ENCODE measurements at places on chromosomes 16 and 17.

DNA sequence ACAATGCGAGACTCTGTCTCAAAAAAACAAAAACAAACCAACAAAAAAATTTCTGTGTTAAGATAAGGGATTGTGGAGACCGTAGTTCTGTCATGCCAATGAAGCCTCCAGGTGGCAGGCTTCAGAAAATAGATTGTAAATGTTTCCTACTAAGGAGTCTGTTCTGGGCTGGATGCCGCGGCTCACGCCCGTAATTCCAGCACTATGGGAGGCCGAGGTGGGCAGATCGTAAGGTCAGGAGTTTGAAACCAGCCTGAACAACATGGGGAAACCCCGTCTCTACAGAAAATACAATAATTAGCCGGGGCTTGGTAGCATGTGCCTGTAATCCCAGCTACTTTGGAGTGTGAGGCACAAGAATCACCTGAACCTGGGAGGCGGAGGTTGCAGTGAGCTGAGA lies 4.4 kb upstream of the SNX29 start:
- peak; percentile 38 for DNase-seq

DNA sequence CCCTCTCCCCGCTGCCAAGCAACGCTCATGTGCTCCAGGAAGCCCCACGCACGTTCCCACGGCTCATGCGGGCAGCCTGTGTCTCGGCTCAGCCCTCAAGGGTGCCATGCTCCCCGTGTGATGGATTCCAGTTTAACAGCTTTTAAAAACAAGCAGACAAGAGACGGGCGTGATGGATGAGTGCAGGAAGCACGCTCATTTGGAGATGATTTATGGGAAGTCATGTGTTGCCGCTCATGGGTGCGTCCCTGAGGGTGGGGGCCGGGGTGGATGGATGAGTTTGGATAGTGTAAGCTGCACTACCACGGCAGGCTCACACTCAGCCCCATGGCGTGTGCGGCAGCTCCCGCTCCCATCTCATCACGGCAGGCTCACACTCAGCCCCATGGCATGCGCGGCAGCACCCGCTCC lies 132.8 kb downstream of the RBFOX3 start:
- DNase-seq, result no peak

GRCh38 chr16:50059111-50059510 lies 6.7 kb upstream of the HEATR3 start:
- no peak for DNase-seq

- no peak for DNase-seq
Observed at GRCh38 chr17:39229274-39229913, 3.6 kb upstream of the STAC2 start.

- no peak for DNase-seq
Observed at GRCh38 chr17:47696717-47697642, 3.0 kb downstream of the TBKBP1 start.

DNA sequence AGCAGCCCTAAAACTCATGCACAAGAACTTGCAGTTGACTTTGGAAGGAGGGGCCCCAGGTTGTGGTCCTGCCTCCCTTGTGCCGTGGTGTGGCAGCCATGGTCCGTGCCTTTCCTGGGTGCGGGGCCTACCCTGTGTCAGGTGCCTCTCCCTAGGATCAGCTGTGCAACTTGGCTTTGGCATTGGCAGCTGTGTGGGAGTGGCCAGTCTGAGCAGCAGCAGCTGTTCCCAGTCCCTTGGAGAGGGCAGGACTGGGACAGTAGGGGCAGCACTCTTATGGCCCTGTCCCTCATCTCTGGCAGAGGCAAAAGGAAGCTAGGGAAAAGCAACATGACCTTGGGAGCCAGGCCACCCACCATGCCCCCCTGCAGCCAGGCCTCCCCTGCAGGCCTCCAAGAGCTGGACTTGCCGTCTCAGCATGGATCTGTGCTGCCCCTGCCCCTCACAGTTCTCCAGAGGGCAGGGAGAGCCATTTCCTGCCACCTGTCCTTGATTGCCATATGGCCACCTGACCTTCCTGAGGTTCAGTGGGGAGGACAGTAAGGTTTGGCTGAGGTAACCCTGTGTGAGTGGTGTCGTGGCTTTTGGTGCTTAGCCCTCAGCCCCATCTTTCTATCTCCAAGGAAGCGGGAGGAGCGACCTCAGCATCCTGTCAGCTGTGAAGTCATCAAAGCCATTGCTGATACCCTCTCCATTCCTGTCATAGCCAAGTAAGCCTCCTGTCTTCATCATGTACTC lies 15.5 kb upstream of the NFATC3 start:
- DNase-seq, result no peak

DNA sequence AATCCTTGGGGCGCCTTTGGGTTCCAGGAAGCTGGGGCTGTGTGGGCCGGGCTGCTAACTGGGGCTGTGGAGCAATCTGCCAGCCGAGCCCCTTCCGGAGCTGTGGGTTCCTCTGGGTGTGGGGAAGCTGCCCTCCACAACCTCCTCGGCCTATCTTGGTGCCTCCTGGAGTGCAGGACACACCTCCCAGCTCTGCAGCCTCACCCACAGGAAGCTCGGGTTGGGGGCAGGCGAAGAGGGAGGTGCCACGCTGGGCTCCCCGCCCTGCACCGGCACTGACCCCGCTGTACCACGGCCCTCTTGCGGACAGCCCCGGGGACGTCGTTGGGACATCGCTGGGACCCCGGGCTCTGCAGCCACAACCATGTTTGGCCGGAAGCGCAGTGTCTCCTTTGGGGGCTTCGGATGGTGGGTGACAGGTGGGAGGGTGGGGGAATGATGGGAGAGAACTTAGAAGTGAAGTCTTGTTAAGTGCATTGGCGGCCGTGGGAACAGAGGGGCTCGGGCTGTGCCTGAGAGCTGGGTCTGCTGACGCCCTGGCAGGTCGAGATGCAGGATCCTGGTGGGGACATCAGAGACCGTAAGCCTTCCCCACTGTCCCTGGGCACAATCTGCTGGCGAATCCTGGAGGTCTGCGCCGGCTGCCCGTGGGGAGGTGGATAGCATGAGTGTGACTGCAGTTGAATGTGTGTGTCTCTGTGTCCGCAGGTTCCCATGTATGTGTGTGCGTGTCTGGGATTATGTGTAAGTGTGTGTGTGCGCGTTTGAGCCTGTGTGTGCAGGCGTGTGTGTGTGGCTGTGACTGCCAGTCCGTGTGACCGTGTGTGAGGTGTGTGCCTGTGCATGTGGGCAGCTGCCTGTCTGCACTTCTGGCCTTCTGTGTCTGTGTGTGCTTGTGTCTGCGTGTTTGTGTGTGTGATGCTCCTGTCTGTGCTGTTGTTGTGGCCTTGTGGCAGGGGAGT lies at the start of gene RAP1GAP2:
TSS of gene RAP1GAP2 (plus strand) at position 275 of the 962 bp plus-strand sequence. CDS start at position 365, 90 bp downstream.
- no peak for DNase-seq

DNA sequence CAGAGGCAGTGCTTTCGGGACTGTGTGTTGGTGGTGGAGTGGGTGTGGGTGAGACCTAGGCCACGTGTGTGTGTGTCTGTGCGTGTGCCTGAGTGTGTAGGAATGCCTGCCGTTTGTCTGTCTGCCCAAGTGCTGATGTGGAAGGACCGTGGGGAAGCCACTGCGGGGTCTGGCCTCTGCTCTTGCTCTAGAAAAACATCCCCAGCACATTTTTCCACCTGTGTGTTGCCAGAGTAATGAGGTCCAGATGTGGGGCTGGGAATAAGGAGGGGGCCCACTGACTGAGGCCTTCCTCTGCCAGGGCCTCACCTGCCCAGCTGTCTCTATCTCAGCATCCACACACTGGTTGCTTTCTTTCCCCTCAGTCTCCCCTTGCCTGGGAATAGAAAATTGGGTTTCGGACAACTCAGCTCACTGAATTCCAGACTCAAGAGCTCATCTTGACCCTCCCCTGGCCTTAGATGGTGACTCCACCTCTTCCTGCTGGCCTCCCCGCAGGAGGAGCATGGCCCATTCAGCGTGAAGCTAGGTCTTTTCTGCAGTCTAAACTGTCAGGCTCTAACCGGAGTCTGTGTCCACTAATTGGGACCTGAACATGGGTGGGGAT lies 7.6 kb downstream of the SGCA start:
- peak; percentile 66 for DNase-seq

DNA sequence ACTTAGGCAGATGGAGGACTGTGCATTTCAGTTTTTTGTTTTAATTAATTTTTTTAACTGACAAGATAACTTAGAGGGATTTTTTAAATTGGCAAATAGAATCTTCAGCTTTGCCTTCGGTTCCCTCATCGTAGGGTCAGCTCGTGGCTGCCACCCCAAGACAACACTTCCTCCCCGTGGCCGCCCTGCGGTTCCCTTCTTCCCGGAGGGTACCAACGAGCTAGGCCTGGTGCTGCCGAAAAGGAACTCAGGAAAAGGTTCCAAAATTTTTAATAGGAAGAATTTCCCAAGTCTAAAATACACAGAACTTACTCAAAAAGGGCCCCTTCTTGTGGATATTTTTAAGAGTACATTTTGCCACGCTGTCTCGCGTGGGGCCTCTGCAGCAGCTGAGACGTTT lies 210.4 kb upstream of the CHMP6 start:
- DNase-seq, result no peak

DNA sequence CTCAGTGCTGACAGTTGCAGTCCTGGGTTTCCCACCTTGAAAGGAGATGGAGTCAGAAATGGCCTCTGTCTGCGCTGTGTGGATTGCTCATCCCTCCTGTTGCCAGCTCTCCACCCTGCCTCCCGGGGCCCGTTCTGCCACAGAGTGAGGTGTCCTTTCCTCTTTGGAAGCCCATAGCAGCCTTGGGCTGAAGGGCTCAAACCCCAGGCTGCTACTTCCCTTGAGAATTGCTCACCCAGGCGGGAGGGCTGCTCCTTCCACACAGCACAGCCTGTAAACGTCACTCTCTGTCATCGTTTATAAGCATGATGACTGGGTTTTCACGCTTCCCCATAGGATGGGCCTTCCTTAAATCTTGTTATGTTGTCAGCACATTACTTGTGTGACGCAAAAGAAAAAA lies 62.7 kb downstream of the FOXK2 start:
- no peak for DNase-seq

- peak; percentile 67 for DNase-seq
Observed at GRCh38 chr16:3065069-3065741, at the start of gene IL32. Gene IL32 (plus strand): TSS chr16:3065640. CDS start chr16:3065812, 172 bp downstream.

GRCh38 chr16:3983081-3983520 lies 102.6 kb upstream of the CREBBP start:
- peak; percentile 94 for DNase-seq

- DNase-seq, result no peak
Observed at GRCh38 chr16:1036726-1037393, 35.7 kb upstream of the SSTR5 start.

DNA sequence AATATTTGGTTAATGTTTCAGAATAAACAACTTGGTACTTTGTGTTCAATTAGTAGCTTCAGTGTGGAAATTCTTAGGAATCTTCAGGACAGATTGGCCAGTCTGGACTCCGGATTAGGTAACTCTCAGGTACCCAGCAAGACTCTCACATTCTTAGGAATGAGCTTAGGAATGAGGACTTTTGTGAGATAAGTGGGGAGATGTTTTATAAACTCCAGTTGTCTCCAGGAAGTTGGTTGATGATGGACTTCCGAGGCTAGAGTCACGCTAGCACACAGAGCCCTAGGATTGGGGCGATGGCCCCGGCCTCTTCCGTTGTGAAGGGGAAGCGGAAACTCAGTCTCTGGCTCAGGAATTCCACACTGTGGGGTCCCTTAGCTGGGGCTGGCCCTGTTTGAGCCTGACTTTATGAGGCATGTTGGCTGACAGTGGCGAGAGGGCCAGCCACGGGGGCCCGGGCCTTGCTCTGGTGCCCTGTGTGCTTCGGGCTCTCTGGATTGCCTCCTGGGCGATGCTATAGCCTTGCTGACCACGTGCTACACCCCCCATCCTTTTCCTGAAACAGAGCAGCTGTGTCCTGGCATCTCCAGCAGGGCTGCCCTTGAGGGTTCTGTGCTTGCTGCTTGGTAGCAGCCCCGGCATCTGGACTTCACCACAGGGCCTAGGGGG lies 32.4 kb downstream of the RAB11FIP3 start:
- DNase-seq, result no peak

GRCh38 chr16:19165101-19165500 lies 2.9 kb upstream of the SYT17 start:
- DNase-seq, result peak; percentile 70

- no peak for DNase-seq
Observed at GRCh38 chr17:15648386-15648785, 28.9 kb upstream of the FBXW10B start.

DNA sequence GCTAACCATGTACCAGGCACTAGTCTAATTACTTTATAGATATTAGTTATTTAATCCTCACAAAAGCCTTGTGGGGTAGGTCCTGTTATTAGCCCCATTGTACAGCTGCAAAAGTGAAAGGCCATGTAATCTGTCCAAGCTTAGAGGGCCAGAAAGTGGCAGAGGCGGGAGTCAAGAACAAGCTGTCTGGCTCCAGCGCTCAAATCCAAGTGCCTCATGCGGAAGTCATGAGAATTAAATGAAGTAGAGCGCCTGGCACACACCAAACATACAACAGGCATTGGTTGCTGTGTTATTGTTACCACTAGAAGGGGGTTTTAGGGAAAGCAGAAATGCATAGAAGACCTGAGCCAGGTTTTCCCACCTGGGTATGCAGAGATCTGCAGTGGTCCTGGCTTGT lies 1.2 kb downstream of the AQP8 start:
- no peak for DNase-seq

- peak; percentile 76 for DNase-seq
Observed at GRCh38 chr16:56637814-56638750, at the start of gene MT1A. Gene MT1A (plus strand): TSS chr16:56638666. CDS start chr16:56638739, 73 bp downstream.

Measured in ELF-1 (cell line).